ENCODE measurements at places on chromosomes 1 and 21. TPM values are rescaled to one million over a fixed set of nuclear protein-coding genes. Genes with fewer than 3 reads are reported as not detected.

DNA sequence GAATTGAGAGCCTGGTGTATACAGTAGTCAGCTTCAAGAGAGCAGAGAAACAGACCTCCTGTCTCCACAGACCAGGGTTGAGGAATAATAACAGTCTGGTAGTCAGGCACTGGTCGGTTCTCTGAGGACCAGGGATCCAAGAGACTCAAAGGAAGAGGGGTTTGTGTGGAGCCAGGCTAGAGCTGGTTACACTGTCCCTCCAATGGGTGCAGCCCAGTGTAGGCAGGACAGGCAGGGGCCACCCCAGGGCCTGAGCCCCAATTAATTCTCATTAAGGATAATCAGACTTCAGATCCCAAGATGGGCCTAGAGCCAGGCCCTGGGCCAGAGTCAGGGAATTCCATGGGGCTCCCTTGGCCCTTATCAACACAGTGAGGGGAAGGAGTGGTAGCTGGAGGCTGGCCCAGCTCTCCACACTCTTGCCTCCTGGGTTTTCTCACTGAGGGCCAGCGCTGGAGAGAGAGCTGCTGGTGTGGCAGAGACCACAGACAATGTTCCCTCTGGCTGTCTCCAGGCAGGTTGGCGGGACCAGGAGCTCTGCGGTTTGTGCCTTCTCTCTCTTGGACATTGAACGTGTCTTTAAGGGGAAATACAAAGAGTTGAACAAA, 9.1 kb downstream of the SEMA4A start:
- no peak for DNase-seq

- DNase-seq = no peak
Observed at GRCh38 chr21:38181096-38181495, 75.7 kb upstream of the KCNJ15 start.

GRCh38 chr21:16460936-16461335, 731.2 kb downstream of the USP25 start:
- no peak for DNase-seq

The SPATA1 gene
- 1.9 TPM for total RNA-seq

The RUNX3 gene
- 0.16 TPM for total RNA-seq
